ENCODE measurements at places on chromosomes 12 and 14. TPM values are rescaled to one million over a fixed set of nuclear protein-coding genes. Genes with fewer than 3 reads are reported as not detected.

KRT85 gene
- not detected for total RNA-seq

ITGB7 gene
- 8.6 TPM for total RNA-seq

BDKRB2 gene
- 0.10 TPM for total RNA-seq

ESR2 gene
- 0.08 TPM for total RNA-seq

ZDHHC22 gene
- total RNA-seq, result not detected

NDRG2 gene
- 165 TPM for total RNA-seq

GPRC5A gene
- total RNA-seq, result 0.73 TPM

MMP19 gene
- 2.2 TPM for total RNA-seq

BBOF1 gene
- 0.98 TPM for total RNA-seq

SLCO1B1 gene
- 143 TPM for total RNA-seq

PIANP gene
- not detected for total RNA-seq

OR6C2 gene
- total RNA-seq, result not detected

HSP90B1 gene
- 617 TPM for total RNA-seq

SLIRP gene
- 47.9 TPM for total RNA-seq

DBX2 gene
- not detected for total RNA-seq

DEGS2 gene
- 0.93 TPM for total RNA-seq

TCL1B gene
- not detected for total RNA-seq

GDF3 gene
- total RNA-seq, result not detected

NID2 gene
- 2.6 TPM for total RNA-seq

ZFYVE21 gene
- total RNA-seq, result 25.2 TPM

Data from left lobe of liver (tissue), 2 donors.